Stimulated activated CD8-positive, alpha-beta memory T cell treated with anti-CD3 and anti-CD28 coated beads, Interleukin-4, amount 100 ng/mL, for 1 hour (primary cell): ENCODE measurements at places on chromosomes 4 and X.

GRCh38 chr4:158821228-158821971, 52.6 kb downstream of the FNIP2 start:
- no peak for DNase-seq

GRCh38 chr4:179114615-179115014, 1672.4 kb upstream of the AGA start:
- no peak for DNase-seq

- DNase-seq, result no peak
Measured at GRCh38 chrX:153704021-153704526, 16.3 kb downstream of the SLC6A8 start.

GRCh38 chr4:114200026-114200425, 220.6 kb upstream of the ARSJ start:
- no peak for DNase-seq

DNA sequence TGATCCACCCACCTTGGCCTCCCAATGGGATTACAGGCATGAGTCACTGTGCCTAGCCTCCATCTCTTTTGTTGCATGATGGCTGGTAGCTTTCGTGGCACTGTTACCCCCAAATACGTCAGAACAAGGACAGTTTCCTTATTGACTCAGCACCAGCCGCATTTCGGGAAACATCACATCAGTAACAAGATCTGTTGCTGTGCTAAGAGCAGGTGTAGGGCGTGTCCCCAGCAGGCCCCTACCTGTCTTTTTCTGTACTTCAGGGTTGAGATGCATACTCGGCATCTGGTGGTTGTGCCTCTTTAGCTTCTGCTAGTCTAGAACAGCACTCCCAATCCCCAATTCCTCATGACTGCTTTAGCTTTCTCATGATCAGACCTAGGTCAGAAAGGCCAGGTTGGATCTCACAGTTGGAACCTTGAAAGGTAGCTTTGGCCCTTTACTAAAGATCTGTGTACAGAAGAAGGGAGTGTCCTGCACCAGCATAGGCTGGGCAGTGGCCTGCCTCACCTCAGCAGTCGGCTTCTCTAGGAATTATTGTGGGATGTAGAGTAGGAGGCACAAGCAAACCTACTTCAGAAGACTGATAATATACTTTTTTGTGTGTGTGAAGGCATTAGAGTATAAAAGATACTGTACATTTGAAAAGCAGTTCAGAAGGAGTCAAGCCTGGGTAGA, 36.8 kb downstream of the NSD2 start:
- DNase-seq, result no peak

DNA sequence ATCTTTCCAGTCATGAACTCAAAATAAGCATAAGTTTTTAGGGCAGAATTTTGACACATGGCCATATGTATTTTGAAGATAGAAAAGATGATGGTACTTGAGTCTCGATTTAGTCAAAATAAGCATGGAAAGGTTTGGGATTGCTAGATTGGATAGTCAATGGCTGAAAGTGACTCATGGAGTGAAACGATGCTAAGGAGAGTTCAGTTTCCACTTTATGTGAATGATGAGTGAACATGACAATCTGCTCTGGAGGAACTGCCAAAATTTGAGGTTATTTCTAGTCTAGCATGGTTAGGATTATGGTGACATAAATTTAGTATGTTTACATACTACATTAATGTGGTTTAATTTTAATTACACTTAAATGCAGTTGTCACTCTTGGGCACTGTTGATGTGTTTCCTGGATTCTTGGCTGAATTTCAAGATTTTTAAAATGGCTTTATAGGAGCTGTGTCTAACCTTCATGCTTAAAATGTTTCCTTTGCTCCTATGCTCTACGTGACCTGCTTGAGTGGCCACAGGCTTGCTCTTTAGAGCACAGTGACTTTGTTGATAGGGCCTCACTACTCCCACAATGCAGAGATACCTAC, 17.1 kb downstream of the DDX3X start:
- no peak for DNase-seq

GRCh38 chr4:37719021-37719420, 32.8 kb upstream of the RELL1 start:
- DNase-seq, result no peak

- no peak for DNase-seq
Measured at GRCh38 chrX:27976284-27976683, 5.0 kb downstream of the DCAF8L1 start.

GRCh38 chr4:15110120-15110571, 107.9 kb downstream of the CPEB2 start:
- no peak for DNase-seq

DNA sequence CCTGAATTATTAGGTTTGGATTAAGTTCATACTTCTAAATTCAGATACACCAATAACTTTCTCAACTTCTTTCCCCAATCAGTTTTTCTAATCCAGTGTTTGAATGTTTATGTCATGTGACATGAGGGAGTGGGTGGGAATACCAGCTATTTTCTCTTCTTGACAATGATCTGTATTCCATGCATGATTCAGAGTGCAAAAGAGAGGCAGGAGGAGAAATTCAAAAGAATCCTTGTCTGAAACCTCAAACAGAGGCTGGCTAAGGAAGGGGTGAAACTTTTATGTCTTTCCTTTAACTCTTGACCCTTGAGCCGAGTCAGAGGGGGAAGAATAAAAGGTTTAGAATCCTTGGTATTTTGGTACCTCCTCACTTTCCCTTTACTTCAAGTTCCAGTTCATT, 544.7 kb downstream of the SPRY1 start:
- DNase-seq, result no peak

DNA sequence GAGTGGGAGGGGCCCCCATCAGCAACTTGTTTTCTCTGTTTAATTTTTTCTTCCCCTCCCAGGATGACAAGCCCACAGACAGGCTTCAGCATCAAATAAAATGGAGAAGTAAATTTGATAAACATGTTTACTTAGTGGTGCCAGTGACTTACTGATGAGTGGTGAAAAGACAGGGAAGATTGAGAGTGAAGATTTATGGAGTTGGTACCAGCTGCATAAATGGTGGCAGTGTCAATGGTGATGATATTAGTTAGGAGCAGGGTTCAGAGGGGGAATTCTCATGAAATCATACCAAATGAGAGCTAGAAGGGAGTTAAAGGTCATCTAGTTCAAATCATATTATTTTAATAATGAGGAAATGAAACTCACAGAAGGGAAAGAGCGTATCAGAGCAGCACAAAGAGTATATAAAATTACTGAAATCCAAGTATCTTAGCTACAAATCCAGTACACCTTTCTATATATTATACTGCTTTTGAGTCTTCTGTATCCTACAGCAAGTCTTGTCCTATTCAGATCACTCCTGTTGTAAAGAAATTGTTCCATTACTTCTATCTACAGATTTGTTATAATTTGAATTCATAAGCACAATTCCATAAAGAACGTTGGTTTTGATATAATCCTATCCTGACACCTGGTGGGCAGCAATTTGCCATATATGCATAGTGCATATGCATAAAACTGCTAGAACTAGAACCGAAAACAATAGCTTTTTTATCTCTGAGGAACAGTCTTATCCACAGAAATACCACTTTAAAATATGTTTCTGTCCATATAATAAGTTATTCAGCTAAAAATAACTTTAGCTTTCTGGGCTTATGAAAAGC, 5.0 kb downstream of the P2RY10 start:
- no peak for DNase-seq

GRCh38 chr4:107164962-107165475, 128.9 kb upstream of the DKK2 start:
- DNase-seq, result no peak

DNA sequence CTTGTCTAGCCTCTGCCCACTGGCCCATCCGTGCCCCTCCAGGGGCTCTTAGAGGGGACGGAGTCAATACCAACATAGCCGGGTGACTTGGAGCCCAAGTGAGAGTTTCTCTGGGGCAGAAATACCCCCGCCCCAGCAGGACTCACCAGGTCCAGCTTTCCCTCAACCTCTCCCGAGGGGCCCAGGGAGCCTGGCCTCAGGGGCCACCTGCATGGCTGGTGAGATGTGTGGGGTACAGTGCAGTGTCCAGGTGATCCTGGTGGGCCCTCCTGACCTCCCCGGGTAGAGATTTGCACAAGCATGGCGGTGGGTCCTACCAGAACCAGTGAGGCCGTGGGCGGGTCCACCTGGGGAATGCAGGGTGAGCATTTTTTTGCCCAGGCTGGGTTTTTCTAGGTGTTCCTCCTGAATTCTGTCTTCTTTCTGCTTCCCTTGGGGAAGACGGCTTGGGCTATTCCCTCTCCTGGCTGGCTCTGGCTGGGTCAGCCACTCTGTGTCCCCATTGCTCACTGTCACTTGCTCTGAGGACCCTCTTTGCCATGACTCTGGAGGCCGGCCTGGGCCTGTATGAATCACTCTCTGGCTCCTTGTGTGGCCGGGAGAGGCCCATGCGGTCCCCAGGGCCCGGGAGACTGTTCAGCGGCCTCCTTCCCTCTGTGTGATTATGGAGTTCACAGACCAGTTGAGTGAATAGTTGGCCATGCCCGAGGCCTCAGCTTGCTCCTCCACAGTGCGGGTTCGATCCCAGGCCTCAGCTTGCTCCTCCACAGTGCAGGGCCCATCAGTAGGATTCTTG, 71.0 kb upstream of the NKX1-1 start:
- no peak for DNase-seq

DNA sequence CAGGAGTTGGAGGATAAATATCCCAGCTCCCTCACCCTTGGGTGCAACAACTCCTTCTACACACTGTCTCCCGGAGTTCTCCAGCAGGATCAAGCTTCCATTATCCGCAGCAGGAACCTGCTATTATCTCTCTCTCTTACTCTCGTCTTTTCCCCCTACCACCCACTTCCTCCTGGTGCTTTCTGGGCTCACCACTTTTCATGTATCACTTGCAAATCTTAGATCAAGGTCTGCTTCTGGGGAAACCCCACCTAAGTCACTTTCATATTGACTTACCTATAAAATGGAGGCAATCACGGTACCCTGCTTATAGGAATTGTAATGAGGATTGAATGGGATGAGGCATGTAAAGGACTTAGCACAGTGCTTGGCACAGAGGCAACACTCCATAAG, 589.5 kb downstream of the BCOR start:
- no peak for DNase-seq

- DNase-seq, result no peak
Measured at GRCh38 chrX:2498781-2499302, 1.9 kb downstream of the DHRSX start.

DNA sequence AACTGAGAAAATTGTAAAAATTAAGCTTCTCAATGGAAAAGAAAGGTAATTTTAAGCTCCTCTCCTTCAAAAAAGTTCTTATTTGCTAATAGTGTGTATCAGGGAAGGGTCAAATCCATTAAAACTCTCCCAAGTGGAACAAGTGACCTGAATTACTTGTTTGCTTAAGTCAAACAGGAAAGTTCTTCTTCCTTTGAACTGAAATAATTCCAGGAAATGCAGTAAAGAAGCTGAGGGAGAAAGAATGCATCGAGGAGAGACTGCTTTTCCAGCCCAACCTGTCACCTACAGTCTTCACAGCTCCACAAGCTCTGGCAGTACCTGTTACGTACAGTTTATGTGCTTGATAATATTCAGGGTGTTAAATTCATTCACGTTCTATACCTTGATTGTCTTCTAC, 131.1 kb downstream of the KLHL8 start:
- no peak for DNase-seq

- DNase-seq, result no peak
Measured at GRCh38 chr4:112876316-112876715, 173.1 kb upstream of the ANK2 start.

DNA sequence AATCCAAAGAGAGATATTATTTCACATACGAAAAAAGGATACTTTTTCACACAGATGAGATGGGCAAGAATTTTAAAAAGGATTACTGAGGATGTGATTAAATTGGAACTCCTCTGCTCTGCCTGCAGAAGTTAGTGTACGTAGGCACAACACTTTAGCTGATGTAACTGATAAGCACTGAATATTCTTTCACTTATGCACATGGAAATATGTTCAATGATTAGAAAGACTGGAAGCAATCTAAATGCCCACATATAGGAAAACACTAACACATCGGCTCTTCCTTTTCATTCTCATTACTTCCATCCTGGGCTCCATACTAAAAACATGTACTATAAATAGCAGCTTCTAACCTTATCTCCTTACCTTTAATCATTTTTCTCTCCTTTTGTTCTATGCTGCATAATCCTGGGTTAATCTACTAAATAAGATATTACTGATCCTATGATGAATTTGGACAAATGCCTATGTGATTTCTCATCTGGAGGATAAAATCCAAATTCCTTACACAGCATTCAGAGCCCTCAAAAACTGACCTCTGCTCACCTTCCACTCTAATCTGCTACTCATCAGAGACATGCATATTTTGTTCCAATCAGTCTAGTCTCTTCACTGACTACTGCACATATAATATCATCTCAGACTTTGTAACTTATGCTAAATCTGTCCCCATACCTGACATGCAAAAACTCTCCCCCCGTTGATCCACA, 197.8 kb downstream of the PDGFC start:
- DNase-seq, result no peak

GRCh38 chr4:37803348-37803973, 23.0 kb upstream of the PGM2 start:
- DNase-seq, result no peak

- DNase-seq, result no peak
Measured at GRCh38 chrX:154091678-154092077, 5.8 kb downstream of the MECP2 start.

DNA sequence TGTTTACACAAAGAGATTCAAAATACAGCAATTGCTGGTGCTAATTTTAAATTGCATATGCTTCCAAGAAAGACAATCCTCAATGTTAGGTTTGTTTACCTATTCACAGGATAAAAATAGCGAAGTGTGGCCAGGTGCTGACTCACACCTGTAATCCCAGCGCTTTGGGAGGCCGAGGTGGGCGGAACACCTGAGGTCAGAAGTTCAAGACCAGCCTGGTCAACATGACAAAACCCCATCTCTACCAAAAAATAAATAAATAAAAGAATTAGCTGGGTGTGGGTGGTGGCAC, 77.7 kb downstream of the OPHN1 start:
- no peak for DNase-seq

DNA sequence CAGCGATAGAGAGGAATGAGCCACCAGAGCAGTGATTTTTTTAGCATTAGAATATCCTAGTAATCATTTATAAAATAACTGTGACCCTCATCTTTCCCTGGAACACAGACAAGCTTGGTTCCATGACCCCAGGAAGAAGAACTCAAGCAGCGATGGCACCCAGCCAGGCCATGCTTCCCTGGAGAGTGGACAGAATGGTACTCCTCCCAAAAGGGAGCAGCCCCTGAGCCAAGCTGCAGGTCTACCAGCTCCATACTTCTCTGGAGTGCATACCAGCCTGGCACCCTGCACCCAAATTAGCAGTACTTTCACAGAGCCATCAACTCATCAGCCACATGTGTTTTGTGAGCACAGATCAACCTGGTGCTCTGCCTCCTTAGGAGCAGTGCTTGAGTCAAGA, 310.9 kb upstream of the PCDH10 start:
- no peak for DNase-seq

GRCh38 chr4:93960450-93960849, 131.9 kb downstream of the ATOH1 start:
- no peak for DNase-seq

- no peak for DNase-seq
Measured at GRCh38 chr4:94640151-94640550, 117.6 kb upstream of the BMPR1B start.

- DNase-seq, result no peak
Measured at GRCh38 chrX:14618177-14618965, 89.0 kb downstream of the GLRA2 start.
